HFF-Myc (cell line): ENCODE measurements at places on chromosomes 4 and X.

DNA sequence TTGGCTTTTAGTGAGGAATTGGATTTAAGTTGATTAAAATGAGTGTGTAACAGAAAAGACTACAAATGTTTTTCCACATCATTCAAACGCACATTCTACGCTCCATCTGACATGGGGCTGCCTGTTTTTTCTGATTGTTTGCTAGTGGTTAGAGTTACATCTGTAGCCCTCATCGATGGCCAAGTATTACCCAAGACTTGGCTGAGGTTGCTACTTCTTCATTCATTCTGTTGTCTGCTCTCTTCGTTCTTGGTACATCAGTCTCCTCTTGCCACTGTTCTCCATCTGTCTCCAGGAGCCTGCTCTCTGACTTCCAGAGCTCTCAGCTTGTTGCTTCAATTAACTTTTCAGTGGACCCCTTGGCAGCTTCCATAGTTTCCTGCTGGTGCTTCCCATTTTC, 1844.6 kb upstream of the TENM3 start:
- DNase-seq, result no peak

- DNase-seq, result no peak
Observed at GRCh38 chrX:44060221-44060620, 87.0 kb upstream of the NDP start.

- DNase-seq, result no peak
Observed at GRCh38 chrX:100274916-100275315, 135.2 kb downstream of the PCDH19 start.

DNA sequence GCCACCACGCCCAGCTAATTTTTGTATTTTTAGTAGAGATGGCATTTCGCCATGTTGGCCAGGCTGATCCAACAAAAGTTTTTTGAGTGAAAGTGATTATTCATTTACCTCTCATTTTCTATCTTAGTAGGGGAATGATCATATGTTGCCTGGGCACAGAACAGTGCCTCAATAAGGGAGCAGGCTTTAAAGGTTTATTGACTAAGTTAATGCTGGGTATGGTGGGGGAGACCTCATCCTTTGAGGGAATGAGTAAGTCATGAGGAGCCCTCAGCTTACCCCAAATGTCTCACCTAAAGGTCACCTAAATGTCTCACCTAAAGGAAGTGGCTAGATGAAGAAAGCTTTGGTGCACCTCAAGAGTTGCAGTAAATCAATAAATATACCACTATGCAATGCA, 109.0 kb downstream of the CLCN4 start:
- DNase-seq, result no peak
